ENCODE measurements at places on chromosomes 7 and 10.

DNA sequence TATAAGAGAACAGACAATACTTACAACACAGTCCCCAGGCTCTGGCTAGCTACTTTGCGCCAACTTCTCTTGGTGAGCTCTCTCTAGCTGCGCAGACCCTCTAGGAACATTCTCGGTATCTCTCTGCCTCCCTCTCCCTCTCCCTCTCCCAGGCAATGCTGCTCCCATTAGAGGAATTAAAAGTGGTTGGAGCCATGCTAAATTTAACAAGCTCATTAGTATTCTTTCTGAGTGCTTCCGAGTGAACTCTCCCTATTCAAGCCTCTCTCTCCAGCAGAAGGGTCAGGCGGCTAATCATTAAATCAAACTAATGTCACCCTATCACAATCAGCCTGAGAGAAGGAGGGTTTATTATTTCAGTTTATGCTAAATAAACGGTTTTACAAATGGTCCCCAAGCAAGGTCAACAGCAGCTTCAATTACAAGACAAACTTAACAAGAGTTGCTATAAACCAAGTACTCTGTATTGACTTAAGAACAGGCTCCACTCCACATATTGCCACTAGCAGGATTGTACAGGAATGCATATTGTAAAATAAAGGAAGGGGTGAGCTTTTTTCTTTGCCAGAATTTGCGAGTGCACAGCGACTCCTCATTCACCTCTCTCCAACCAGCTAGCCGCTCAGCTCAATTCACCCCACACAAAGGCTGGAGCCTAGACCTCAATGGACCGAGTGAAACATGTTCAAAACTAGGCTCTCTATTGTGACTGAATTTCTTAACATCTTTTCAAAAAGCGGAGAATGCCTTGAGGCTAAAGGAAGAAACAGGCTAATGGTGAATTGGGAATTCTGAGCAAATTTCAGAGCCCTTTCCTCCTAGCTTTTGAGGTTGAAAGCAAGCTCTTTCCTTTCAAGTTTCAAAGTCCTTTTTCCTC is 84.4 kb downstream of the GLI3 start:
- DNase-seq = no peak

DNA sequence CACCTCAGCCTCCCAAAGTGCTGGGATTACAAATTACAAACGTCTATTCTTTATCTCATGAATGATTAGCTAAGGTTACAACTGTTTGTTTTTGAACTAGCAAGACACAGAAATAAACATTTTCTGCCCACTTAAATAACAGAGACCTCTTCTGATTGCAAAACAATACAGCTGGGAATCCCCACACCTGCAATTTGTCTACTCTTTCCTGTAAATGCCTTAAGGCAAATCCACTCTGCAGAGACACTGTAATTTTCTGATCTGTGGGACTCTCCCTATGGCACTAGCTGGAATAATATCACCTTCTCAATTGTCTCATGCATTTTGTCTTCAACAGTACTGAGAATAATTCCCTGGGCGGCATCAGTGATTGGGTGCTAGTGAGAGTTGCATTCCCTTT is 149.3 kb upstream of the FAM3C start:
- no peak for DNase-seq

GRCh38 chr10:128520211-128520815 is 394.1 kb upstream of the MKI67 start:
- no peak for DNase-seq

DNA sequence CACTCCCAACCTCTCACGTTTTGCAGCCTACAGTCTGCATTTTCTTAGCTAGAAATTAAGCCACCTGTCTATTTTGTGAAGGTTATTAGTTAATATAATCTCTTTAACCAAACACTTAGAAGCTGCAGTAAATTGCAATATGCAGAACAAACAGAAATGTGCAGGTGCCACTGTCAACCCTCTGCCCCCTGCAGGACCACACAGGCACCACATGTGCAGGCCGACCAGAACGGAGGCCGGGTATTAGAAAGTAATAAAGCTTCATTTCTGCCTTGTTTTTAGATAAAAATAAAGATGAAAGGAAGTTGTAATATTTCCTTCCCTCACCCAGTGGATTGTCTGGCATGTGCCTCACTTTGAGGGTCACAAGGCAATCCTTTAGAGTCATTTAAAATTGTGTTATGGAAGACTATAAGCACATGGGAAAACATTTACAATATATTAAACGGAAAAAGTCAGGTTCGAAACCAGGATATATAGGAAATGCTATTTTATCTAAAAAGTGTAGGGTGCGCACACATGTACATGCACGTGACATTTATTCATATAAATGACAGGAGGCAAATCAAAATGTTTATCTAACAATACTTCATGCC is 158.2 kb downstream of the ARHGAP12 start:
- DNase-seq = peak; percentile 28

- no peak for DNase-seq
Measured at GRCh38 chr10:71715860-71716259, 3.7 kb downstream of the C10orf105 start.

- no peak for DNase-seq
Measured at GRCh38 chr7:124073310-124073645, 40.4 kb upstream of the TMEM229A start.

GRCh38 chr7:108382932-108383331 is 73.3 kb downstream of the NRCAM start:
- no peak for DNase-seq

DNA sequence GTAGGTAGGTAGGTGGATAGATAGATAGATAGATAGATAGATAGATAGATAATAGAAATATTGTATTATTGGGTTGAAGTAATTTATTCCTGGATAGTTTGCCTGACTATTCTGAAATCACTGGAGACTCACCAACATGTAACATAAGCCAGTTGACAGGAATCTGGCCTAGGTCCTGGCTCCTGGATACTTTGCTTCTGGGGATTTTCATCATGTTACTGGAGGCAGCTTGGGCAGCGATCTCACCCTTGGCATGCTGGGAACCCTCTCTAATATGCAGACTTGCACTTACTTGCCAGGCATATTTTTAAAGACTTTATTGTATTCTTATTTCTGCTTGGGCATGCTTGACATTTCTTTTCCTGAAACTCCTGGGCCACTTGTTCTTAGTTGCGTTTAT is 709.1 kb upstream of the FZD8 start:
- DNase-seq = no peak

GRCh38 chr10:71423901-71424300 is 27.2 kb downstream of the CDH23 start:
- no peak for DNase-seq

DNA sequence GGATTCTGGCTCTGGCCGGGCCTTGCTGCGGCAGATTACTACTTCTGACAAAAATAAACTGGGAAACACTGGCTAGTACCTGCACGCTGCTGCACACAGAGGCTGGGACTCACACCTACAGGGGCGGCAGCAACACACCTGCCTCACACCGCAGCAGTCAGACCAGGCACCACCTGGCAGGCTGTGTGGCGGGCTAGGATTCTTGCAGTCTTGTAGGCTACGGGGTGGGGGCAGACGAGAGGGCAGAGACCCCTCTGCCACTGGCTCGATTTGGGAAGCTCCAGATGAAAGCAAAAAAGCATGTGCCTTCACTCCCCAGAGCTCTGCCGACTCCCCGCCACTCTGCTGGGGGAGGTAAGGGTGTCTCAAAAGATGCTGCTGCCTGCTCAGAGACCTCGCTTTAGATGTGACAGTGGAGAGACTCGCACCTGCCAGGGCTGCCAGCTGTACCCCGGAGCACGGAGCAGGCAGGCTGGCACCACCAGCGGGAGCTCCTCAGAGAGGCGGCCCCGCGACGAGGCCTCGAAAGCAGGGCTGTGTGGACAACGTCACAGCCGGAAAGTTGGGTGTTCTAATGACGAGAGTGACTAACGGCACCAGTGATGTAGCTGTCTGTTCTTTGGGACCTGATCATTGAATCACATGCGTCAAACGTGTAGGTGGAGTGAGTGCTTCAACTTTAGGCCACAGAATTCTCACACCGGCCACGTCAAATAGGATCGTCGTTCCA is 250.5 kb downstream of the ZMYND11 start:
- no peak for DNase-seq

- DNase-seq = no peak
Measured at GRCh38 chr7:149293338-149293737, 31.3 kb downstream of the ZNF783 start.

DNA sequence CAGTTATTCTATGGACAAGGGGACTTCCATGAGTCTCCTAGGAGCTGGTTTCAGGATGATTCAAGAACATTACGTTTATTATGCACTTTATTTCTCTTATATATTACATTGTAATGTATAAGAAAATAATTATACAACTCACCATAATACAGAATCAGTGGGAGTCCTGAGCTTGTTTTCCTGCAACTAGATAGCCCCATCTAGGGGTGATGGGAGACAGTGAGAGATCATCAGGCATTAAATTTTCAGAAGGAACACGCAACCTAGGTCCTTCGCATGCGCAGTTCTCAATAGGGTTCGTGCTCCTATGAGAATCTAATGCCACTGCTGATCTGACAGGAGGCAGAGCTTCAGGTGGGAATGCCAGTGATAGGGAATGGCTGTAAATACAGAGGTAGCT is 137.9 kb downstream of the ANKRD30A start:
- DNase-seq = no peak

DNA sequence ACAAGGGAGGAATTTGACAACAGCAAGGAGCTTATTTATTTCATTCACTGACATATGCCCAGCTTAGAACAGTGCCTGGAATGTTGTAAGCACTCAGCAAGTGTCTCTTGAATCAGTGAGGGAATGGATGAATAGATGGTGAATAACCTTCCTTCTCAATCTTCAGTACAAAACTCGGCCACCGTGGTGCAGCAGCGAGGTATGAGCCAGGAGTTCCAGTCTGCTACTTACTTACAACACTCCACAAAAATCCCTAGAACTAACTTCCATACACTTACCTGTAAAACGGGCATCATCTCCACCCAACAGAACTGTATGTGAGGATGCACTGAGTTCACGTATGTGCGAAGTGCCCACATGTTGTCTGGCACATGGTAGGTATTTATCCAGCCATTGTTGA is 237.4 kb downstream of the WDR11 start:
- DNase-seq = no peak

DNA sequence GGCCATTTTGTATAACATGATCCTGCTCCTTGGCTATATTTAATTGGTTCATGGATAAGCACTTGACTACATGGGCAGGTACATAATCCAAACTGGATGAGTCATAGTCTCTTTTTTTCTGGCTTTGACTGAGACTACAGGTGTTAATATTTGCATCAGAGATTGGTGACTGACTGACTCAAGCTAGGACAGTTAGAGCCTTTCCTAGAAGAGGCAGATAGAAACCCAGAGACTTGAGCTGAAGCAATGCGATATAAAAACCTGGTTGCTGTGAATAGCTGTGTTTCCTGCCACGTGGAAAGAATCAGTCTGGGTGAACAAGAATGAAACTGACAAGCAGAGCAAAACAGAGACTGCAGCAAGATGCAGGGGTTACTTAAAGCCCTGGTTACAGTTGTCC is 81.0 kb downstream of the SAMD9 start:
- no peak for DNase-seq

DNA sequence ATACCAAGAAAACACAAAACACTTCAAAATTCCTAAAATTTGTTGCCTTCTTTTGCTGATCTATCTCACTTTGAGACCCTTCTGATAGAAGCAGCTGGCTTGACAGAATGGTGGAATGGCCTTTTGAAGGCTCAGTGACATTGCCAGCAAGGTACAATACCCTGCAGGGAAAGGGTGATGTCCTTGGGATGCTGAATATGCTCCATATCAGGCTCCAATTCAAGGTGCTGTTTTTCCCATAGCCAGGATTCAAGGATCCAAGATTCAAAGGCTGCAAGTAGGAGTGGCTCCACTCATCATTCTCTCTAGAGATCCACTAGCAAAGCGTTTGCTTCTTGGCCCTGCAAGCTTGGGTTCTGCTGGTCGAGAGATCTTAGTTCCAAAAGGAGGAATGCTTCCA is 120.4 kb downstream of the USP6NL start:
- no peak for DNase-seq

GRCh38 chr10:126387931-126388911 is at the start of gene ADAM12:
TSS of gene ADAM12 (minus strand) at chr10:126388477. CDS start at chr10:126388145, 332 bp downstream.
- DNase-seq = no peak

DNA sequence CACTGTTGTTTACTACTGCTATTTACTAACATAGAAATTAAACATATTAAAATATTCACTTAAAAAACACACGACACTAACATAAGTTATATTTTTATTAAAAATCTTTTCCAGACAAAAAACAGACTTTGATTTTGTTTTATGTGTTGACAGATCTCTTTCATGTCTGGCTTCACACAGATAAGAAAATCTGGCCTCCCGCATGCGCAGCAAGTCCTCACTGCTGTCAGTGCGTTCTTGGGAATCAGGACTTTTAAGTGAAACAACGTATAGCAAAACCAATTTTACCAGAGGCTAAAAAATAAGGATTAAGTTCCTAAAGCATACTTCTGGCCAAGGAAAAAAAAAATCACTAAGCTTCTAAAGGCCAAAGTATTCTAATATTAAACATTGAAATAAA is 1.2 kb upstream of the IDI1 start:
- DNase-seq = no peak

- DNase-seq = no peak
Measured at GRCh38 chr10:129586898-129587443, 119.9 kb downstream of the MGMT start.

GRCh38 chr7:27952456-27953285 is 212.7 kb downstream of the TAX1BP1 start:
- no peak for DNase-seq

- no peak for DNase-seq
Measured at GRCh38 chr10:18504161-18504560, 147.2 kb downstream of the NSUN6 start.

- no peak for DNase-seq
Measured at GRCh38 chr7:6127110-6127490, 95.9 kb downstream of the ANKRD61 start.

GRCh38 chr10:60212195-60212594 is 177.5 kb downstream of the ANK3 start:
- no peak for DNase-seq

- DNase-seq = no peak
Measured at GRCh38 chr10:99698504-99699080, 33.3 kb downstream of the COX15 start.

- no peak for DNase-seq
Measured at GRCh38 chr7:50210706-50211115, 93.8 kb upstream of the IKZF1 start.

DNA sequence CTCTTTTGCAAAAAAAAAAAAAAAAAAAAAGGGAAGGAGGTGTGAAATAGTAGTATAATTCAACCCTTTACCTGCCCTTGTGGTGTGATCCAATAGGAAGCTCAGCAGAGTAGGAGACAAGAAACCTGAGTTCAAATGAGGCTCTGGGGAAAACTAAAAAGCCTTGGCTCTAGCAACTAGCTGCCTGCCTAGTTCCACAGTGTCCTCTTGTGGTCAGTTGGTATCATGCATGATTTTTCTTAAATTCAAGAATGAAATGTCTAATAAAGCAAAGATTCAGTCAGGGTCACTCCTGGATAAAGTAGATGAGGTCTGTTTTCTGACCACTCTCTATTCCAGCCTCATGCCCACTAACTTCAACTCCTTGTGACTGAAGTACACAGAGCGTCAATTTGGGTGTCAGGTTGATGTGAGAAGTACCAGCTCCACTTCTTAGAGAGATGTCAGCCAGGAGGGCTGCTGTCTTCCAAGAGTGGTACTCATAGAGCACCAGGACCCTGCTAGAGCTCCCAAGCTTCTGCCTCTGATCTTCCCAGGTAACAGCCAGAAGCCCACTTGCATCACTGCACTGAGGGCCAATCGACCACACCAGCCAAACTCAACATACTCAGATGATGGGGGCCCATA is 10.5 kb downstream of the LSM5 start:
- no peak for DNase-seq
